ENCODE measurements at places on chromosomes 12 and 14.

- no peak for DNase-seq
These were observed 4.1 kb downstream of the CDKN1B start for GRCh38 chr12:12721176-12721751.

DNA sequence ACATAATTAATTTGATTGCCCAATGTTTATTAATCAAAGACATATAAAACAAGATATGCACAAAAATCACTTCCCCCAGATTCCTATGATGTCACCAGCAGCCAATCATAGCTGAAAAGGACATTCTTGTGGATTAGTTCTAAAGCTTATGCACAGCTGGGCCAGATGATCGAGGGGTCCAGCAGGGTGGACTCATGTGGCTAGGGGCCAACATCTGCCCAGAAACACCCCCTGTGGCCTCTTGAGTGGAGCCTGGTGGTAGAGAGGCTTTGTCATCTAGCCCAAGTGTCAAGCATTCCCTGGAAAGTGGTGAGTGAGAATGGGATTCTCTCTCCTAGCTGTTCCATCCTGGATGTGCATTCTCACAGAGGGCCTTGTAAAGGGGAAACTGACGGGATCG, 590.0 kb downstream of the BCL11B start:
- DNase-seq: no peak

GRCh38 chr12:89706551-89706950, 2.1 kb downstream of the ATP2B1 start:
- DNase-seq: no peak

- DNase-seq: no peak
These were observed 9.7 kb upstream of the PEBP1 start for GRCh38 chr12:118126119-118126757.

- peak; percentile 54 for DNase-seq
These were observed 904 bp upstream of the PAPOLA start for GRCh38 chr14:96501217-96501739.

GRCh38 chr12:113887906-113888305, 78.2 kb downstream of the RBM19 start:
- no peak for DNase-seq
